C1 segment of cervical spinal cord (tissue), 14 donors: ENCODE measurements at places on chromosomes 3 and 15.
A peak's percentile ranks its signal among the peaks of the same experiment; 100 is the strongest.

GRCh38 chr3:99630815-99631214 lies 7.6 kb upstream of the COL8A1 start:
- no peak for DNase-seq

DNA sequence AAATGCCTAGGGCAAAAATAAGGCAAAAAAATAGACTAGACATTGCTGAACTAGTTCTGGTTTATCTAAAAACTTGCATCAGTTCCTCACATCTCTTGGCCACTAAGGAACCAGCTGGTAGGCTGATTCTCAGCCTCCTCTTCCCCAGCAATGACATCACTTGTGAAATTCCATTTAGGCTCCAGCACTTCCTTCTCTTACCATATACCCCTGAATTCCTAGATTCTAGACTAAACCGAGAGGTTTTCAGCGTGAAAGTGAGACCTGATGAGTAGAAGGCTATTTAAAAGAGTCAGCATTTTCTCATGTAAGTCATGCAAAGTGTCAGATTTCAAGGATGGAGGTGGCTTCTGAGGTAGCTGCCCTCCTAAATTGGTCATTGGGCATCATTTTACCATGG lies 247.1 kb upstream of the CDIN1 start:
- no peak for DNase-seq

GRCh38 chr3:46957092-46957820 lies 19.3 kb downstream of the CCDC12 start:
- no peak for DNase-seq

DNA sequence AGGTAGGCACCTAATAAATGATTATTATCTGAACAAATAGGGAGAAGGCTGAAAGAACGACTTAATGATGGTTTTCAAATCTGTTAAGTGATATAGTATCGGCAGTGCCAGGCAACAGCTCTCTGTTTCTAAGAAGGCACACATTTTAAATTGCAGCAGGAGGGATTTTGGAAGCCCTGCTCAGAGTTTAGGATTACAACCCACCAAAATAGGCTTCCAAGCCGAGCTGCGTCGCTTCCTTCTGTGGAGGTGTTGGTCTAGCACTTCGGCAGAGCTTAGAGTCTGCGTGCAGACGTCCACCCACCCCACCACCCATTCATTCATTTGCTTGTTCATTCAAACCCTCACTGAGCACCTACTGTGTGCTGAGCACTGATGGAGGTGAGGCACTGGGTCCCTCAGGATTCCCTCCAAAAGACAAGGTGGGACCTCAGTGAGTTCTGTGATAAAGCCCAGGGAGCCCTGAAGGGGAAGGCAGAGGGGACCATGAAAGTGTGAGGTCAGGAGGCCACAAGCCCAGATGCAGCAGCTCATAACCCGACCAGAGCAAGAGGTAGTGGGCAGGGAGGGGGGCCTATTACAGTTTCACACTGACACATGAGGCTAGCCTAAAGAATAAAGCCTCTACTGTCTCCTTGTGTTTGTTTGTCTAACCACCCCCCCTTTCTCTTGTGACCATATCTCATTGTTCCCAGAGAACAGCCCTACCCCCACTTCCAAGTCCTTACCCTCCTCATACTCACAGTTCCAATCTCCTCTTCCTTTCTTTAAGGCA lies 8.9 kb downstream of the ADCY5 start:
- peak; percentile 55 for DNase-seq

GRCh38 chr3:37961622-37962431 lies 28.8 kb upstream of the VILL start:
- DNase-seq, result no peak
